Activated naive CD8-positive, alpha-beta T cell treated with anti-CD3 and anti-CD28 coated beads, Interleukin-2, amount 50 U/mL, for 24 hours (primary cell): ENCODE measurements at places on chromosomes 1 and 21.
A peak's percentile ranks its signal among the peaks of the same experiment; 100 is the strongest.

DNA sequence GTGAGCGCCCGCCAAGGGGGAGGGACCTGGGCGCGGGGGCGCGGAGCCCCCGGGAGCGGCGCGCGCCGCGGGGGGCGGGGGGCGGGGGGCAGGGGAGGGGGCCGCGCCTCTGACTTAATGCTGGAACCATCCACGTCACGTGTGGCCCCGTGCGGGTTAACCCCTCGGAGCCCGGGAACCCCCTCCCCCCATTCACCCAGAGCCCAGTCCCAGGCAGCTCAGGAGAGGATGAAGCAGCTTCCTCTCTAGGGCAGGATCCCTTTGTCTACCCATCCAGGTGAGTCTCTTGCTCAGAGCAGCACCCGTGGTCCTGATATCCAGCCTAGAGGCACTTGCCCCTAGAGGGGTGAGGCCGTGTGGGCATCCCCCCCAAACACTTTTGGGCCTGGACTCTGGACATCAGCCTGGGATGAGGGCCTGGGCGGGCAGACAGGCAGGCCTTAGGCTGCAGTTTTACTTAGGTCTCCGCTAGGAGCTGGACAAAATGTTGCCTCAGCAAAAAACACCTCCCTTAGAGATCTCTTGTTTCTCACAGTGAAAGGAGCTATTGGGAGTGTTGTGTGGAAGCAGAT lies at the start of gene ALX3:
TSS of gene ALX3 (minus strand) at position 2 of the 572 bp plus-strand sequence. CDS start 60 bp downstream, outside the sequence.
- H3K4me1 ChIP-seq = peaks cover 7% of the 10 kb centered on the region
- peaks cover 67% of the 10 kb centered on the region for H3K27me3 ChIP-seq

- DNase-seq = no peak
- no peaks in the 10 kb centered on the region for H3K36me3 ChIP-seq
- no peak overlapping the region for H3K4me3 ChIP-seq
- no peak overlapping the region for H3K27ac ChIP-seq
- peaks cover 15% of the 10 kb centered on the region for H3K4me1 ChIP-seq
Observed at GRCh38 chr1:229068270-229068987, 202.5 kb upstream of the RAB4A start.

DNA sequence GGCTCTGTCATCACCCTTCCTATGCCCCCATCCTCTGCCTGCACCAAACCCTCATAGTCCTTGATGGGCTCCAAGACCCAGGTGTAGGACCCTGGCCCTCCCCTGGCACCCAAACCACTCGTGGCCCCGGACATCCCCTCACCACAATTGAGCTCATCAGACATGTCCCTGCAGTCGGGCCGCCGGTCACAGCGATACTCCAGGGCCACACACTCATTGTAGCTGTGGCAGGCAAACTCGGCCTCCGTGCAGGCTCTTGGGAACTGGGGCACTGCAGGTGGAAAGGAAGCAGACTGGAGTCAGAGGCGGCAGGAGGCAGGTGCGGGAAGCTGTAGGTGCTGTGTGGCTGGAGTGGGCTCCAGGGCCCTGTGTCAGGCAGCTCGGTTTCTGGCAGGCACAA lies 49.3 kb downstream of the HSPG2 start:
- DNase-seq = no peak
- H3K27me3 ChIP-seq = no peaks in the 10 kb centered on the region
- H3K4me1 ChIP-seq = no peaks in the 10 kb centered on the region
- H3K4me3 ChIP-seq = no peak overlapping the region
- H3K27ac ChIP-seq = no peak overlapping the region
- no peaks in the 10 kb centered on the region for H3K36me3 ChIP-seq

- no peaks in the 10 kb centered on the region for H3K4me1 ChIP-seq
- DNase-seq = no peak
- H3K4me3 ChIP-seq = no peak overlapping the region
- no peaks in the 10 kb centered on the region for H3K36me3 ChIP-seq
- H3K27ac ChIP-seq = no peak overlapping the region
Observed at GRCh38 chr1:242515555-242515954, 8.9 kb downstream of the PLD5 start.

- H3K27me3 ChIP-seq = no peaks in the 10 kb centered on the region
- H3K4me1 ChIP-seq = peaks cover 90% of the 10 kb centered on the region
- peak overlapping the region; percentile 91 for H3K27ac ChIP-seq
- peaks cover 63% of the 10 kb centered on the region for H3K36me3 ChIP-seq
- peak overlapping the region; percentile 87 for H3K4me3 ChIP-seq
Observed at GRCh38 chr1:26280333-26281042, 602 bp downstream of the SH3BGRL3 start.

DNA sequence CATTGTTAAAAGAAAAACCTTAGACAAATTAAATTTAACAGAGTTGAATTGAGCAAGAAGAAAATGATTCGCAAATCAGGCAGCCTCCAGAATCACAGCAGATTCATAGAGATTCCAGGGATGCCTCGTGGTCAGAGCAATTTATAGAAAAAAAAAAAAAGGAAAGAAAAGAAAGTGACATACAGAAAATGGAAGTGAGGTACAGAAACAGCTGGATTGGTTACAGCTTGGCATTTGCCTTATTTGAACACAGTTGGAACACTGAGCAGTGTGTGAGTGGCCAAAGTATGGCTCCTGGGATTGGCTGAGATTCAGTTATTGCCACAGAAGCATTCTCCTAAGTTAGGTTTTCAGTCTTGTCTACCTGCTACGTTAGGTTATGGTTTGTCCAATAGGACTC lies 9.1 kb upstream of the C21orf91 start:
- H3K27ac ChIP-seq = no peak overlapping the region
- no peak overlapping the region for H3K4me3 ChIP-seq

GRCh38 chr1:37040773-37041172 lies 6.5 kb upstream of the GRIK3 start:
- peaks cover 51% of the 10 kb centered on the region for H3K27me3 ChIP-seq
- no peak for DNase-seq
- no peaks in the 10 kb centered on the region for H3K36me3 ChIP-seq
- peaks cover 3% of the 10 kb centered on the region for H3K4me1 ChIP-seq
- no peak overlapping the region for H3K27ac ChIP-seq
- no peak overlapping the region for H3K4me3 ChIP-seq
